ENCODE measurements at places on chromosomes 12 and 14. TPM values are rescaled to one million over a fixed set of nuclear protein-coding genes. Genes with fewer than 3 reads are reported as not detected.

The SYT1 gene
- total RNA-seq: not detected

- no peak for DNase-seq
Observed at GRCh38 chr14:83960832-83961512, 1569.0 kb upstream of the FLRT2 start.

- no peak for DNase-seq
Observed at GRCh38 chr12:121925358-121925695, 6.9 kb downstream of the CFAP251 start.

- no peak for DNase-seq
Observed at GRCh38 chr14:55274751-55275150, 3.5 kb downstream of the FBXO34 start.

GRCh38 chr12:67969134-67969802 lies 20.0 kb upstream of the IFNG-AS1 start:
- no peak for DNase-seq

DNA sequence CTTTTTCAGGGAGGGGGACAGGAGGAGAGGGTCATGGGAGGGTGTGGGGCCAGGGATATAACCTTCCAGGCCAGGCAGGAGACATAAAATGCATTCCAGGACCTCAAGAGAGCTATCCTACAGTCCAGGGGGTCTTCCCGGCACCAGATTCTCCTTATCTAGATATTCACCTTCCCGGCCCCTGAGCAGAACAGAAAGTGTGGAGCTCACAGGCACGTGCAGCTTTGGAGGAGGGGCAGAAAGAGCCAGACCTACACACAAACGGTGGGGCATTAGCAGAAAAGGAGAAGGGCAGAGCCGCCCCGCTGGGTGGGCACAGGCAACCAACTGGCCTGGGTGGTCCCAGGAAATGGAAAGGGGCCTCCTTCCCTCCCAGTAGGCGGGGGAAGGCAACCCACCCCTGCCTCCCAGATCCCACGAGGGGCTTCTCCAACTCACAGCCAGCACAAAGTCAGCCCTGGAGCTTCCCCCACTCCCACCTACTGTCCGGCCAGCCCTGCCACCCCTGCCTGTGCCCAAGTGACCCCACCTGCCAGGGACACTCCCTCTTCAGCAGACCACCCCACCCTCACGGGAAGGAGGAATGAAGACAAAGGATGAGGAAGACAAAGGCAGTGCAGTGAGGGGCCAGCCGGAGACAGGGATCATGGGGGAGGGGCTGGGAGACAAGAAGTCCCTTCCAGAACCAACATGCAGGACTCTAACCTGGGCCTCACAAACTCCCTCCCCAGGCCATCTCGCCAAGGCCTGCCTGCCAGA lies 33.3 kb downstream of the CCDC85C start:
- DNase-seq: no peak

- DNase-seq: no peak
Observed at GRCh38 chr14:75989134-75989533, 3.6 kb downstream of the IFT43 start.

- DNase-seq: no peak
Observed at GRCh38 chr14:100900837-100901390, 2.6 kb downstream of the RTL1 start.

DNA sequence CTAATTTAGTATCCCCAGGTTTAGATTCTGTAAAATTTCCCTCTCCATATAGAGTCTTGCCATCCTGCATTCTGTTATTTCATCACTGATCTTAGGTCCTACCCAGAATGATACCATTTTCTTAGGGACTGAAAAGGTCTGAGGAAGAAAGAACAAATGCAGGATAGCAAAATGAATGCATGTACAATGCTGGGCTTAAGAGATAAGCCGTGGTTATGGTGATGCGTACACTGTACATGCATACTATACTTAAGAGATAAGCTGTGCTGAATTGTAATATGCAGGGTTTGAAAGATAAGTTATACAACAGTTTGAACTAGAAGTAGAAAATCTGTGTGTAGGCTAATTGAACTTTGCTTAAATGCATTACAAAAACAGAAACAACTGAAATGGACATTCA lies 416.2 kb downstream of the C12orf50 start:
- DNase-seq: no peak

All from esophagus squamous epithelium (tissue), 5 donors.